Left lung (tissue), 14 donors: ENCODE measurements at places on chromosomes 12 and 14.

GRCh38 chr14:29927376-29928116 lies at the start of gene PRKD1:
PRKD1 (minus strand) TSS chr14:29927847.
- DNase-seq, result peak; percentile 88

DNA sequence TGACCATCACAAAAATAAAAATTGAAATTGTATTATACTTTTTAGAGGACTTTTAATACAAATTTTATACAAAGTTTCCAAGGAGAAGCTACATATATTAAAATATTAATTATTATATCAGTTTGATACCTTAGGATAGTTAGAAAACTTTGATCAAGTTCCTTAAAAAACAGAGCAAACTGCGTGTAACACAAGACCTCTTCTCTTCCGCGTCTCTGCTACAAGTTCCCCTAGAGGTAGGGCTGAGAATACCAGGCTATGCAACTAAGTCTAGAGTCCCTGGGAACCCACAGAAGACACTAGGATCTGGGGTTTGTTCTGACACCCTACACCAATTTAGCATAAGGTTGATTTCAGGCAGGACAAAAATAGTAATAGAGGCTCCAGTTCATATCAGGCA lies 319.0 kb downstream of the FOXG1 start:
- no peak for DNase-seq

- no peak for DNase-seq
These were observed 25.6 kb downstream of the ALDH2 start for GRCh38 chr12:111792155-111792855.

GRCh38 chr12:58361056-58361455 lies 419.7 kb downstream of the ATP23 start:
- no peak for DNase-seq

GRCh38 chr12:129966146-129966995 lies 62.5 kb upstream of the TMEM132D start:
- DNase-seq, result no peak

- no peak for DNase-seq
These were observed 40.7 kb downstream of the PPFIBP1 start for GRCh38 chr12:27564612-27565213.

GRCh38 chr14:91100102-91100501 lies 13.8 kb upstream of the DGLUCY start:
- DNase-seq, result no peak

- no peak for DNase-seq
These were observed 27.0 kb upstream of the HIGD1C start for GRCh38 chr12:50925342-50925651.

- no peak for DNase-seq
These were observed 37.0 kb downstream of the APPL2 start for GRCh38 chr12:105198961-105199360.

- DNase-seq, result peak; percentile 30
These were observed 141.9 kb downstream of the KIF26A start for GRCh38 chr14:104280085-104280901.

DNA sequence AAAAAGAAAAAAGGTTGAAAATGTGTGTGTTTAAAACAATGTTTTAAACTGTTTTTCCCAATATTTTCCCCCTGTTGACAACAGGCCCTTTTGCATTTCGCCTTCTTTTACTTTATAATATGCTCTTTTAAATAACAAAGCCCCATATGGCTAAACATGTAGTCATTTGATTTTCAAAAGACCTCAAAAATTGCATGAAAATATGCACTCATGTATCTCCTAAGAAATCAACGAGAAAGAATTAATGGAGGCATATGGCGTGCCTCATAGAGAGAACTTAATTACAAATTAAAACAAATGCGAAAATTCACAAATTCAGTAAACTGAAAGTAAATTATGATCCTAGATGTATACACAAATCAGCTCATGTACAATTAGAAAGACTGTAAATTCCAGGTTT lies 202.6 kb upstream of the FOXN3 start:
- no peak for DNase-seq

- no peak for DNase-seq
These were observed 63.7 kb upstream of the DNM1L start for GRCh38 chr12:32615441-32615840.

- no peak for DNase-seq
These were observed 841.7 kb downstream of the VRK1 start for GRCh38 chr14:97638864-97639263.

- DNase-seq, result no peak
These were observed 29.1 kb downstream of the COCH start for GRCh38 chr14:30903285-30904124.

- DNase-seq, result no peak
These were observed 114.0 kb downstream of the KLHL28 start for GRCh38 chr14:44847526-44848309.
